ENCODE measurements at places on chromosomes 6 and 20. TPM values are rescaled to one million over a fixed set of nuclear protein-coding genes. Genes with fewer than 3 reads are reported as not detected.

- DNase-seq: no peak
Measured at GRCh38 chr6:111050261-111051023, 36.9 kb upstream of the SLC16A10 start.

- DNase-seq: no peak
Measured at GRCh38 chr6:157221817-157222175, 101.5 kb downstream of the TMEM242 start.

- no peak for DNase-seq
Measured at GRCh38 chr6:143193571-143194094, 132.9 kb downstream of the AIG1 start.

- no peak for DNase-seq
Measured at GRCh38 chr6:14010275-14010674, 85.5 kb downstream of the RNF182 start.

- peak; percentile 90 for DNase-seq
Measured at GRCh38 chr20:48697845-48698491, 129.8 kb downstream of the PREX1 start.

DNA sequence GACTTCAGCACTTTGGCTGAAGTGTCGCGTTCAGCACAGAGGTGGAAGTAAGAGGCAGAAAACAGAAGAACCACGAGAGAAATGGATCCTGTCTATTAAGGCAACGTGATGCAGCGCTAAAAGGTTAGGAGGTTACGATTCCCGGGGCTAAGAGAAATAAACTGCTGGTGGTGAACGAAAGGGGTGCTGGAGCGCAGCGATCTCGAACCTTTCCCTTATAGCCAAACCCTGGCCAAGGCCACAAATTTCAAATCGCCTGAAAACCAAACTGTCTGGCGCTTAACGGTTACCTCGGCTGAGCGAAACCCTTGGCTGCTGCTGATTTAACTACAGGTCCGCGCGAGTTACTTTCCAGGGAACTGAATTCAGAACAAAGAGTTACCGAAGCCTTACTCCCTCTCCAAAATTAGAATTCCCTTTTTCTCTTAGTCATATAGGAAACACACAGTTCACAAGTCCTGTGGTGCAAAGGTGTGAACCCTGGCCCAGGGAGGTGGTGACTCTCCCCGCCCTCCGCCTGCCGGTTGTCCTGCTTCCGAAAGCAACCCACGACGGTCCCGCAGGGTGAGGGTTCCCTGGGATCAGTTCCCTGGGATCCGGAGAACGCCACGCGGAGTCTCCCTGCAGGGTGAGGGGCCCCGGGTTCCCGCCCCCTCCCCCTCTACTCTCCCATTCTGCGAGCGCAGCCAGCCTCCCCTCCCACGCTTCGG lies 1.3 kb upstream of the SLC35D3 start:
- peak; percentile 32 for DNase-seq

GRCh38 chr6:41976794-41977484 lies 35.3 kb upstream of the CCND3 start:
- DNase-seq: no peak

- DNase-seq: no peak
Measured at GRCh38 chr6:119234457-119234856, 115.1 kb downstream of the MAN1A1 start.

- no peak for DNase-seq
Measured at GRCh38 chr6:137875606-137876005, 8.5 kb downstream of the TNFAIP3 start.

GRCh38 chr6:170497841-170498301 lies 55.2 kb downstream of the PSMB1 start:
- no peak for DNase-seq

DNA sequence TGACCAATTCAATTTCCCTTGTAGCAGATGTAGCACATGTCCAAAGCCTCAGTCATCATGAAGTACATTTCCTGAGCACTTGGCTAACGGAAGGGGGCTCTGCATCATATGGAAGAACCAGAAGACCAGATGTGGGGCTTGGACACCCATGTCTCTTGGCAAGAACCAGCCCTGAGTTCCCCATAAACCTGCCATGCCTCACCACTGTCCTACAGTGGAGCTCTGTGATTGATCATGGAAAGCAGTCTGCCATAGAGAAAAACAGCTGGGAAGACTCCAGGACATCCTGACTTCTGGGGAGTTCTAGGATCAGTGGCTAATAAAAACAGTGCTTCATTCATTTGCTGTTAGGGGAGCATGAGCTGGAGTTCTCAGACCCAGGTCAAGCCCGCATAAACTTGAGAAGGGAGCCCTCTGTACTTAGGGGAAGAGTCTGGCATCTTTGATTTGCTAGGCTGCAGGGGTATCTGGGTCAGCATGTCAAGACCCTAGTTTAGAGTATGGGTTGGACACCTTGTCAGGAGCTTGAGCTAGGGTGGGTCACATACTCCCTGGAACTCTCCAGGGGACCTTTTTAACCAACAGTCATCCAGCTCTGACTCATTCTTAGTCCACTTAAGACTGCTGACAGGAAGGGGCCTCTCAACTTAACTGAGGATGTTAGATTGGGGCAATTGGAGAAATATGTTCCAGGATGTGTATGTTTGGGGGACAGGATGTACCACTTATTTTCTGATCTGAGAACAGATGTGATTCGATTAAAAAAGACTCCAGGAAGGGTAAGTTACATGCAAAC lies 26.3 kb upstream of the TRAM2 start:
- no peak for DNase-seq

DNA sequence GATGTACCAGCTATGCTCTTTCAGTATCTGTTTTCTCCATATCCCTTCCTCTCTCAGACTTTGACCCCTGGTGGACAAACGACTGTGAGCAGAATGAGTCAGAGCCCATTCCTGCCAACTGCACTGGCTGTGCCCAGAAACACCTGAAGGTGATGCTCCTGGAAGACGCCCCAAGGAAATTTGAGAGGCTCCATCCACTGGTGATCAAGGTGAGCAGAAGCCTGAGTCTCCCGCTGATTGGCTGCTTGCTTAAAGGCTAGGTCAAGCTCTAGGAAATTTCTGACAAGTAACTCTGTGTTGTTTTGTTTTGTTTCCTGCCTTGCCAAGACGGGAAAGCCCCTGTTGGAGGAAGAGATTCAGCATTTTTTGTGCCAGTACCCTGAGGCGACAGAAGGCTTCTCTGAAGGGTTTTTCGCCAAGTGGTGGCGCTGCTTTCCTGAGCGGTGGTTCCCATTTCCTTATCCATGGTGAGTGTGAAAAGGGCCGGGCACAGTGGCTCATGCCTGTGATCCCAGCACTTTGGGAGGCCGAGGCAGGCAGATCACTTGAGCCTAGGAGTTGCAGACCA lies 28.6 kb downstream of the C6orf89 start:
- no peak for DNase-seq

DNA sequence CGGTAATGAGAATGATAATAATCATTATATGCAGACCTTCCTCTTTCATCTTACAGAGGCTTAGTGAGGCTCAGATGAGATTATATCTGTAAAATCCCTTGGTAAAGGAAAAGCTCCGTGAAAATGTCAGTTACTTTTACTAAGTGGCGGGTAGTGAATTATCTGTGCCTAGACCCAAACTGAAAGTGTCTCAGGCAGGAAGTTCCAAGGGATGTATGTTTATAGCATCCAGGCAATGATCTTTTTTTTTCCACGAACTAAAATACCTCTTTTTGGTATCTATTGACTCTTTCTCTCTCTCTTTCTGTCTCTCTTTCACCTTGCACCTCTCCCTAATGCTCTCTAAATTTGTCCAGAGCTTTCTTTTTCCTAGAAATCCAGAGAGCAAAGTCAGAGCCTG lies 5.0 kb downstream of the TCF21 start:
- no peak for DNase-seq

DNA sequence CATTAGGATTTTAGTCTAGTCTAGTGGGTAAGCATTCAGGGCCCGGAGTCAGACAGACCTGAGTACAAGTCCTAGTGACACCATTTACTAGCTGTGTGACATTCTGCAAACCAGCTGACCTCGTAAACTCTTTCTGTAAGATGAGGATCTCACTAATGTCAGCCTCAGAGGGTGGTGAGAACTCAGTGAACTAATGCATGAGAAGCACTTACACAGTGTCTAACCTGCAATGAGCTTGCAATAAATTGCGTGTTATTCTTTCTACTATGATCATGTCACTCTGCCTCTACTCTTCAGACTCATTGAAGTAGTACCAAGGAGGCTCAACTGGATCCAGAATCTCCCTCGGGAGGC lies 41.1 kb upstream of the ZNF831 start:
- no peak for DNase-seq

- no peak for DNase-seq
Measured at GRCh38 chr6:97189767-97190166, 93.2 kb downstream of the MMS22L start.

DNA sequence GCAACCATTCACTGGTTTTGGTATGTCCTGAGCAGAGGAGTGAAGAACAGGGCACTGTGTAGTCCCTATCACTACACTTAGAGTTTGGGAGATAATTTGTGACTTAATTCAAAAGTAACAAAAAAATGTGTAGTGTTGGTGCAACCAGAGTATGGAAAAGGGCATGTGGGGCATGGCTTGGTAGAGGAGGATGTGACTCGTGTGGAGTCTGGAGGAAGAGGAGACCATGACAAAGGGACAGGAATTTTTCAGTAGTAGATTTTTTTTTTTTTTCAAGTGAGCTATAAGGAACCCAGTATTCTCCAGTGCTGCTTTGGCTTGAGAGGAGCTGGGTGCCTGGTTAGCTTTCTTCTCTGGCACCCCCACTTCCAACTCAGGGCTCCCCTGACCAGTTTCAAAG lies 5.1 kb downstream of the MTRES1 start:
- DNase-seq: no peak

- no peak for DNase-seq
Measured at GRCh38 chr6:133393891-133394290, 152.7 kb downstream of the EYA4 start.

DNA sequence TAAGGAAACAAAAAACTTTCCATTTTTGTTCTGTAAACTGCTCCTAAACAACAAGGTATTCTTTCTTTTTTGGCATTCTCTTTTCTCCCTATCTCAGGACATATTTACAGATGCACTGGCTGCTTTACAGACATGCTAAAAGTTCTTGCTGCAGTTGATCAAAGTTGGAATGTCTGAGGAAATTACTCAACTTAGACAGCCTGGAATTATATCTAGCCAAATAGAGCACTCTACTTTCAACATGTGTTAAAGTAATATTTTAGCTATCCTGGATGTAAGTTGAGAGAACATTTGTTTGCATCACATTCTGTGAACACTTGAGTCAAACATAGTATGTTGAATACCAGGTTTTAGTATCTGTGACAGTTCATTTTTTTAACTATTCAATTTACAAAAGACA lies 24.8 kb downstream of the TASP1 start:
- no peak for DNase-seq

GRCh38 chr20:591941-592340 lies 18.2 kb downstream of the TCF15 start:
- peak; percentile 6 for DNase-seq

GRCh38 chr6:168160506-168161370 lies 81.7 kb upstream of the FRMD1 start:
- no peak for DNase-seq

GRCh38 chr6:16367571-16367970 lies 129.2 kb downstream of the GMPR start:
- no peak for DNase-seq

GRCh38 chr6:133441491-133441890 lies 200.3 kb downstream of the EYA4 start:
- DNase-seq: no peak

DNA sequence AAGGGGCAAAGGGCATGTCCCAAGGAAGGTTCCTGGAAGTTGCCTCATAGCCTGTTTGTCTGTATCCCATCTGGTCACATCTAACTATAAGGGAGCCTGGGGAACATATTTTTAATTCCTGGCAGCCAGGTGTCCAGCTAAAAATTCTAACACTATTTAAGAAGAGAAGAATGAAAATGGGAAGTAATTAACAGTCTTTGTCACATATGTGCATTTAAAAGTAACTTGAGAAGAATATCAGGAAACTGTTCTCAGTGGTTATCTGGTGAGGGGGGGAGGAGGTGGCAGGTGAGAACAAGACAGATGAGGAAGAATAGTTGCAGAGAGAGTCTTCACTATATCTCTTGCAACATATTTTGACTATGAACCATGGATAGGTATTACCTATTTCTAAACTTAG lies 75.5 kb upstream of the ELOVL5 start:
- DNase-seq: no peak

DNA sequence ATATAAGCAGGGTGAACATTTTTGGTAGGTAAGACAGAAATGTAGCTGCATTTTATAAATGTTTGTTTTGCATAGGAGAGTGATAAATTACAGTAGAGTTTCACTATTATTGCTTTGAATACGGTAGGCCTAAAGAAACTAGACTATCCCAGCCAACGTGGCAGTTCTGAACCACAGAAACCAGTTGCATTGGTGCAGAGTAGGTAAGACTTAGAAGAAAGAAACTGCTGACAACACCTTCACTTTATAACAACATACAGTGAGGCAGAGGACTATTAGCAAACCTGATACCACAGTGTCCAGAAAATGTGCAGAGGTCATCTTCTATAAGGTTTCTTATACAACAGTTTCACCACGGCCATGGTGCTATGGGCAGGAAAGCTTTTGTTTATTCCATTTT lies 566.1 kb downstream of the KIF16B start:
- no peak for DNase-seq

DNA sequence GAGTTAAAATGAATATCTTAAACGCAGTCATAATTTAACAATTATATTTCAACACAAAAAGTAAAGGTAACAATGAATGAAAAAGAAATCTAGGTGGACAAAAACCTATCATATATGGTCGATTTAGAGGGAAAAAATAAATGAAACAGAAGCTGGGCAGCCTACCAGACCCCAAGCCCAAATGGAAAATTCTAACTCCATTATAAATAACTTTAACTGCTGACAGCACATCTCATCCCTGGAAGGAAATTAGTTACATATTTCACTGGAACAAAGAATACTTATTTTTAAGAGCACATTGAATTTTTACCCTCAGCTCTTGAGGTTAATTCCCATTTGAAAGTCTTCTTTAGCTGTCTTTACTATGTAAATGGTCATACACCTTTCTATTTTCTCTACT lies 39.1 kb downstream of the COL12A1 start:
- DNase-seq: no peak

- DNase-seq: no peak
Measured at GRCh38 chr6:143673669-143674068, 4.1 kb upstream of the PHACTR2 start.

The OR2B3 gene
- total RNA-seq: not detected

The EDN3 gene
- not detected for total RNA-seq

The OR2W1 gene
- total RNA-seq: not detected

The PM20D2 gene
- total RNA-seq: 3.8 TPM

The LGSN gene
- total RNA-seq: 0.90 TPM

The RAB44 gene
- 0.05 TPM for total RNA-seq

The PRL gene
- not detected for total RNA-seq

The ERVFRD-1 gene
- not detected for total RNA-seq

The NMBR gene
- total RNA-seq: not detected

All from right lobe of liver (tissue), 6 donors.